Kidney capillary endothelial cell (primary cell): ENCODE measurements at places on chromosomes 1 and 21.

GRCh38 chr1:199404976-199405375, 622.5 kb upstream of the NR5A2 start:
- no peak for DNase-seq

DNA sequence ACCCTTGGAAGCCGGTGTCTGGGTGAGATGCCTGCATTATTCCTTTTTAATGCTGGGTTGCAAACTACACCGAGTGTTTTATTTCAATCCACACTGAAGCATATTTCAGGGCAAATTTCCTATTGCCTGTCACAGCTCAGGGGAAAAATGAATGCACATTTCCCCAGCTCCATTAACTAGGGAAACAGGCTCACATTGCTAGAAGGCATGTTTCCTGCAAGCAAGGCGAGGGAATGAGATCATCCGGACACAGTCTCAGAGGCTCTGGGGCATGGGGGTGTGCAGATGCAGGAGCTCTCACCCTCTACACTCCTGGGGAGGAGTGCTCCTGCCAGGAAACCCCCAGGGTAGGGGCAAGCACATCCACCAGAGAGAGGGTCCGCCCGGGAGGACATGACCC, 24.6 kb downstream of the SYT2 start:
- DNase-seq, result no peak

DNA sequence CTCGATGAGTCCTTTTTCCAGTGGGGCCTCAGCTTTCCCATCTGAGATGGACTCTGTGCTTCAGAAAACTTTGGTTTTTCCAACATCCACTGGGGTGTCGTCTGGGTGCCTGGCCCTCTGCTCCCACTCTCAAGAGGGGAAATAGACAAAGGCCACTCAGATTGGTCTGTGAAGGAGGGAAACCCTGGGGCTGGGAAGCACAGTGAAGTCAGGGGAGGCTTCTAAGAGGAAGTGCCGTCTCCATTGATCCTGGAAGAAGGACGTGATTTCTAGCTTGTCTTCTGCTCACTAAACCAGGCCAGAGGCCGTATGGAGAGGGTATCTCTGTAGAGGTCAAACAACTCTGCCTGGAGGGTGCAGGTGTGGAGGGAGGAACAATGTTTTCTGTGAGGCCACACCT, 5.2 kb downstream of the KNCN start:
- DNase-seq, result no peak

DNA sequence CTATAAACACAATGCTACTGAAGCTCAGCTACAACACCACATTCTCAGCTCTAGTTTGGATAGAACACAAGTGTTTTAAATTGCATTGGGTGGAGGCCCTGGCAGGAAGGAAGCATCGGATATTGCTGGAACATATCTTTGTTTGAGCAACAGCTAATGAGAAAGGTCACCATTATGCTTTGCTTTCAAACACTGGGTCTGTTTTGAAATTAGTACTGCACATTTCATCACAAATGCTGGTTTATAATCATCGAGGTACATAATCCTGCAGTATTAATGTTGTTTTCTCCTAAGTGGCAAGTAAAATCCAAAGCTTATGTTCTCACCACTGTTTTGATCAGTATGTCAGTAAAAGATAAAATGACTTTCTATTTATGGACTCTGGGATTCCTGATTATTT, 61.5 kb upstream of the ARHGAP29 start:
- no peak for DNase-seq

GRCh38 chr1:233360525-233361102, 33.1 kb downstream of the MAP3K21 start:
- no peak for DNase-seq
